ENCODE measurements at places on chromosomes 12 and 14.

GRCh38 chr12:50104417-50105366 is 884 bp downstream of the GPD1 start:
- DNase-seq = no peak

- DNase-seq = no peak
Observed at GRCh38 chr12:116128779-116129178, 148.7 kb downstream of the MED13L start.

- DNase-seq = no peak
Observed at GRCh38 chr14:69797573-69798338, 715 bp upstream of the SLC10A1 start.

GRCh38 chr14:77007183-77007974 is 21.1 kb downstream of the IRF2BPL start:
- no peak for DNase-seq

- DNase-seq = no peak
Observed at GRCh38 chr12:44357494-44357893, 518.6 kb downstream of the NELL2 start.

- no peak for DNase-seq
Observed at GRCh38 chr14:68232300-68233055, 412.9 kb downstream of the RAD51B start.

- DNase-seq = no peak
Observed at GRCh38 chr14:41187868-41188267, 418.8 kb upstream of the LRFN5 start.

GRCh38 chr14:80537626-80538025 is 326.3 kb upstream of the DIO2 start:
- no peak for DNase-seq

GRCh38 chr12:47202176-47202575 is 122.4 kb upstream of the AMIGO2 start:
- DNase-seq = no peak

DNA sequence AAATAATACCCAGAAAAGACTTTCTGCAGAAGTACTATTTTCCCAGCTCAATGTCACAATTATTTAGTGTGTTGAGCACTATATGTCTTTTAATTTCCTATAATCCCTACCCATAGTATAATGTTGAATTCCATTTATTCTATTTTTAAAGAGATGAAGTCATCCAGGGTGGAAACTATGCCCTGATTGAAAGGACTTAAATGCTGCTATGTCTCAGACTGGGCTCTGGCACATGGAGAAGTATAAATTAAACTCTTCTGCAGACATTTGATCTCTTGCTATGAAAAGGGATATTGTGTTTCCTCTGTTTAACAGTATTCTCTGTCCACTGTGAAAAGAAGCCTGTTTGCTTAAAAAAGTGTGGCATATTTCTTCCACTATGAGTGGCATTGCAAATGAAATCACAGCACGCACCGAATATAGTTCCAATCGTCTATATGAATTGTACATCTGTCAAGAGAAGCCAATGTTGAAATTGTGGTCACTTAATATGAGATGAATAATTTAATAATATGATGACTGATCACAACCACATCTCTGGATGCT is 192.3 kb downstream of the BCAT1 start:
- DNase-seq = no peak

- DNase-seq = no peak
Observed at GRCh38 chr14:101408077-101408831, 153.0 kb upstream of the DIO3 start.

GRCh38 chr14:51607711-51608110 is 44.0 kb upstream of the FRMD6 start:
- no peak for DNase-seq

DNA sequence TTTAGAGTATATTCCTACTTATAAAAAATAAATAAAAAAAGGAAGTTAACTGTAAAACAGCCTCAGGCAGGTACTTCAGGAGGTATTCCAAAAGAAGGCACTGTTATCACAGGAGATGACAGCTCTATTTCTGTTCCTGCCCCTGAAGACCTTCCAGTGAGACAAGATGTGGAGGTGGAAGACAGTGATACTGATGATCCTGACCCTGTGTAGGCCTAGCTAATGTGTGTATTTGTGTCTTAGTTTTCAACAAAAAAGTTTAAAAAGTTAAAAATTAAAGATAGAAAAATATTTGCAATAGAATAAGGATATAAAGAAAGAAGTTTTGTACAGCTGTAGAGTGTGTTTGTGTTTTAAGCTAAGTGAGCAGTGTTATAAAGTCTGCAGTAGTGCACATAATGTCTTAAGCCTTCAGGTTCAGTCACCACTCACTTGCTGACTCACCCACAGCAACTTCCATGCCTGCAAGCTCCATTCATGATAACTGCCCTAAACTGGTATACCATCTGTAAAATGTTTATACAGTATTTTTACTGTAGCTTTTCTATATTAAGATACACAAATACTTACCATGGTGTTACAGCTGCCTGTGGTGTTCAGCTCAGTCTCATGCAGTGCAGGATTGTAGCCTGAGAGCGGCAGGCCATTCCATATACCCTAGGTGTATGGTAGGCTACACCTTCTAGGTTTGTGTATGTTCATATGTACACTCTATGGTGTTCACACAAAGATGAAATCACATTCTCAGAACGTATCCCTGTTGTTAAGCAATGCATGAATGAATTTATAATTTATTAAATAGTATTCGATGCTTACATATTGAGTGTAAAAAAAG is 121.1 kb downstream of the ANO6 start:
- DNase-seq = no peak

GRCh38 chr12:119838826-119839600 is 38.1 kb downstream of the CIT start:
- no peak for DNase-seq

- DNase-seq = no peak
Observed at GRCh38 chr14:56092763-56093162, 25.4 kb upstream of the PELI2 start.

- DNase-seq = no peak
Observed at GRCh38 chr12:131217024-131217586, 263.4 kb downstream of the ADGRD1 start.

DNA sequence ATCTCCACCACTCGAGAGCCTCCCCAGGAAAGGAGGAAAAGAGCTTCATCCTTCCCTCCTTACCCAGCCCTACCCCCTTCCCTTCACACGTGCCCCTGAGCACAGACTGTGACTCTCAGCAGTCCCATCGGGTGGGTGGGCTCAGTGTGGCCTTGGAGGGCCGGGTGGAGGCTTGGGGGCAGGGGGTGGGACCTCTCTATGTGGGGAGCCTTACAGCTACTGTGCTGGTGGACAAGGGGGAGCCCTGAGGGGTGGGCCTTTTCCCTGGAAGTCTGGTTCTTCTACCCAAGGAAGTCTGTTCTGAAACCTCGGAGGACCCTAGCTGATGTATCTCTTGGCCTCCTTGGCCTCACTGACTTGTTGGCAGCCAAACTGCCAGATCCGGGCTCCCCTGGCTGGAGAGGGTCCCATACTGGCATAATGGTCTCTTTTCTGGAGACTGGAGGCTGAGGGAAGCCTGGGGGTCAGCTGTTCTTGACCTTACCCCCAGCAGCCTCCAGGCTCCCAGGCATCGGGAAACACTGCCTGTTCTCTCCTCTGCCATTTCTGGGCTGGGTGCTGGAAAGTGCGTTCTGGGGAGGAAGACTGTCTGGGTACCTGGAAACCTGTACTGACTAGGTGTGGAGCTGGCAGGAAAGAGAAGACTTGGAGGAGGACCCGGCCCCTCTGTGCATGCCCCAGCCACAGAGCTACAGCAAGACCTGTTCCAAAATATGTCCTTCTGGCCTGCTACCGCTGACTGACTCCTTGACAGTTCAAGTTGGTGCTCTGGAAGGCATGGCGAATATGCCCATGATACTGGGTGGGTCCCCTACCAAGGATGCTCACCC is 7.6 kb downstream of the VASH1 start:
- DNase-seq = no peak

DNA sequence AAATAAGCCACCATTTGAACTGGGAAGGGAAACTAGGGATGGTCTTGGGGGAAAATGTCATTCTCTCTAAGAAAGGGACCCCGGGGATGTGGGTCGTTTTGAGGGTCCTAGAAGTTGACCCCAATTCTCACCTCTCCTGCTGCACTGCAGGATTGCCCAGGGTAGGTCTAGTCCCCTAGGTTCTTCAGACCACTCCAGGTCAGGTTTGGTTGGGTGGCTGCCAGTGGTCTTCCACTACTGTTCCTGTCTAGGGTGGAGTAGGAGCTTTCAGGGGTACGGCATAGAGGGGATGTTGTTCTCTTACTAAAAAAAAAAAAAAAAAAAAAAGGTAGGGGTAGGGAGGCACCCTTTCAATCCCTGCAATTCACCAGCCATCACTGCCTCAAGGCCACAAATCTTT is 7.3 kb downstream of the HOXC8 start:
- DNase-seq = no peak

DNA sequence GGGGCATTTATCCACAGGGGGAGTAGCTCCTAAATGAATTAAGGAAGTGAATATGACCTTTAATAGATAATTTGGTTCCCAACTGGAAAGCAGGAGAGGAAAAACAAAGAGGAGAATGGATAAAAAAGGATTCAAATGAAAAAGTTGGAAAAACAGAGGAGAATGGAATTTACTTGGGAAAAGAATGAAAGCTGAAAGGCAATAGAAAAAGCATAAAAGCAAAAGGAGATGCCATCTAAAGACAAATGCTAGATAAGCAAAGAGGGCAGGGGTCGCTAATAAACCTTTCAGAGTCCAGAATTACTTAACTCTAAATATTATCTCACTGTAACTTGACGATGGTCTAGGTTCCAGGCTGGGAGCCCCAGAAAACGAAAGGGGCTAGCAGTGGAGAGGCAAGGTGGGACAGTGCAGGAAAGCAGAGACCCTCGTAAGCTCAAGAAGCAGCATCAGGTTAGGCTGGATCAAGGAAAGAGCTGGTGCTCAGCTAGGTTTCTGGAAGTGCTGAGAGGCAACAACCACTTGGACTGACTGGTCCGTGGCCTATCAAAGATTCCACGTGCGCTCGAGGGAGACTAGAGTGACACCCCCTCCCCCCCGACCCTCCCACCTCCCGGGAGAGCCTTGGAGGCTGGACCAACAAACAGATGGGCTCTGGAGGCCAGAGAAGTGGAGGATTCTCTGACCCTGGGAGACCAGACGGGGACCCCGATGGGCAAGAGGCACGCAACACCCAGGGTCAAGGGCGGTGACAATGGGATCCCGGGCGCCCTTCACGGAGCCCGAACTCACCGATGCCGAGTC is 1.2 kb downstream of the SLC2A13 start:
- DNase-seq = no peak

DNA sequence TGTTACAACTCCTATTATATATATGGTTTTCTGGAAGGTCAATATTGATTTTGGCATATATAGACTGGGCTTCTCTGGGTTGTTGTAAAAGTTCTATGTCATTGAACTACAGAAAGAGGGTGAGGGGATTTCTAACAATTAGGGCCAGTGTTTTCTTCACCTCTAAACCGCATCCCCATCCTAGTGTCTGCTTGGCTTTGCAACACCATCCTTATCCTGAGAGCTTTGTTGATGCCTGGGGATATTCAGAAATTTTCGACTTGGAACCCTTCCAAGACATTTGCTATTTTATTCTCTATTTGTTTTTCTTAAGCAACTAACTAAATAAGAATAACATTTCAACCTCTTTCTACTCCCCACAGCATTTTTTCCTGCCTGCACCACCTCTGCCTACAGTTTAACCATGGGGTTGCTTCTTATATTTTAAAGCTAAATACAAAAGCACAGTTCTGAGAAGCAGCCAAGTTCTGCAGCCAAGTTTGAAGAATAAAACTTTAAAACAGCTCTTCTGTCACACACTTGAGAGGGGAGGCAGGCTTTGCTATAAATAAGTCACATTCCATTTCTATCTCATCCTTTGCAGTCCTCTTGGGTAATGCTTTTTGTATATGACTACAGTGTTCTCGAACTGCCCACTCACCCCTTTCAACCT is 53.4 kb downstream of the RGS6 start:
- DNase-seq = no peak

- DNase-seq = peak; percentile 19
Observed at GRCh38 chr12:47714826-47715386, 9.1 kb upstream of the RPAP3 start.

DNA sequence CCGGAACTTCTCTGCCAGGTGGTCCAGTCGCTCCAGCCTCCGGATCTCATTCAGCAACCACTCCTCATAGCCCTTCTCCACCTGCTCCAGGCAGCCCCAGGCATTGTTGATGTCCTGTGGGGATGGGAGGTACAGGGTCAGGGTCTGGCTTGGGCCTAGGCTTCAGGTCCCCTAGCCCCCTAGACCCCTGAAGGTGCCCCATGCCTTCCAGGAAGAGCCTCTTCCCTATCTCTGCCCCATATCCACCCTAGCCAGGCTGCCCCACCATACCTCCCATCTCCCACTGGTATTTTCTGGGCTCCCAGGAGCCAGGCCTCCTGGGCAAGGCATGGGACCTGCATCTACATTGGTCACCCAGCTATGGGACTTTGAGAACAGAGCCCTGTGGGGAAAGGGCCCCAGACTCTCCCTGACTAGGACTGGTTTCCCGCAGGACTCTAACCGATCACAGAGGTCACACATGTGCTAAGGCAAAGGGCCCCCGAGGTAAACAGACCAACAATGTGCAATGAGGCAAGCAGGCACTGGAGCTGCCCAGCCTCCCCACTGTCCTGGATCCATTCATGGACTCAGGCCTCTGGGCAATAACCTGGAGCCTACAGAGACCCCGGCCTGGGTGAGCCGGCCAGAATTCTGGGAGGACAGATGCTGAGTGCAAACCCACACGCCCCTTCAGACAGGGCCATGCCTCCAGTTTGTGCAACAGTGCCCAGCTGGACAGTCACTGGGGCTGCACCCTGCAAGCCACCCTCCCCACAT is 88.8 kb downstream of the ACTN1 start:
- DNase-seq = no peak

DNA sequence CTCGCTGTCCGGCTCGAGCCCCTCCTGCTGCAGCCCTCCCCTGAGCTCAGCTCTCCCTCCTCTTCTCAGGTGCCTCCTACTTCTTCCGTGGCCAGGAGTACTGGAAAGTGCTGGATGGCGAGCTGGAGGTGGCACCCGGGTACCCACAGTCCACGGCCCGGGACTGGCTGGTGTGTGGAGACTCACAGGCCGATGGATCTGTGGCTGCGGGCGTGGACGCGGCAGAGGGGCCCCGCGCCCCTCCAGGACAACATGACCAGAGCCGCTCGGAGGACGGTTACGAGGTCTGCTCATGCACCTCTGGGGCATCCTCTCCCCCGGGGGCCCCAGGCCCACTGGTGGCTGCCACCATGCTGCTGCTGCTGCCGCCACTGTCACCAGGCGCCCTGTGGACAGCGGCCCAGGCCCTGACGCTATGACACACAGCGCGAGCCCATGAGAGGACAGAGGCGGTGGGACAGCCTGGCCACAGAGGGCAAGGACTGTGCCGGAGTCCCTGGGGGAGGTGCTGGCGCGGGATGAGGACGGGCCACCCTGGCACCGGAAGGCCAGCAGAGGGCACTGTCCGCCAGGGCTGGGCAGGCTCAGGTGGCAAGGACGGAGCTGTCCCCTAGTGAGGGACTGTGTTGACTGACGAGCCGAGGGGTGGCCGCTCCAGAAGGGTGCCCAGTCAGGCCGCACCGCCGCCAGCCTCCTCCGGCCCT is 22.8 kb downstream of the MMP17 start:
- no peak for DNase-seq

DNA sequence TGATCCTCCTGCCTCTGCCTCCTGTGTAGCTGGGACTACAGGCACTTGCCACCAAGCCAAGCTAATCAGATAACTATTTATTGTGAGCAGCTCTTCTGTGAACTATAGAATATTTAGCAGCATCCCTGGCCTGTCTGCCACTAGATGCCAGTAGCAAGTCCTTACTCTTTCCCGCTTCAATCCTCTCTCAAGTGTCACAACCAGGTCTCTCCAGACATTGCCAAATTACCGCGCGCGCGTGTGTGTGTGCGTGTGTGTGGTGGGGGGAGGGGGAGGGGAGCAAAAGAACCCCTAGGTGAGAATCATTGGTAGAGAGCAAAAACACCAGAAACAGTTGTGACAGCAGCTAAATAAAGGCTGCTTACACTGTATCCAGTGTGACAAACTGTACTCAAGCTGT is 49.9 kb downstream of the PPP2R5E start:
- no peak for DNase-seq

Measured in vagina (tissue), 2 donors.